ENCODE measurements at places on chromosomes 5 and 9. TPM values are rescaled to one million over a fixed set of nuclear protein-coding genes. Genes with fewer than 3 reads are reported as not detected.

ARID3C gene
- total RNA-seq: not detected

FGF18 gene
- total RNA-seq: not detected

CACNA1B gene
- not detected for total RNA-seq

PROP1 gene
- not detected for total RNA-seq

DNA sequence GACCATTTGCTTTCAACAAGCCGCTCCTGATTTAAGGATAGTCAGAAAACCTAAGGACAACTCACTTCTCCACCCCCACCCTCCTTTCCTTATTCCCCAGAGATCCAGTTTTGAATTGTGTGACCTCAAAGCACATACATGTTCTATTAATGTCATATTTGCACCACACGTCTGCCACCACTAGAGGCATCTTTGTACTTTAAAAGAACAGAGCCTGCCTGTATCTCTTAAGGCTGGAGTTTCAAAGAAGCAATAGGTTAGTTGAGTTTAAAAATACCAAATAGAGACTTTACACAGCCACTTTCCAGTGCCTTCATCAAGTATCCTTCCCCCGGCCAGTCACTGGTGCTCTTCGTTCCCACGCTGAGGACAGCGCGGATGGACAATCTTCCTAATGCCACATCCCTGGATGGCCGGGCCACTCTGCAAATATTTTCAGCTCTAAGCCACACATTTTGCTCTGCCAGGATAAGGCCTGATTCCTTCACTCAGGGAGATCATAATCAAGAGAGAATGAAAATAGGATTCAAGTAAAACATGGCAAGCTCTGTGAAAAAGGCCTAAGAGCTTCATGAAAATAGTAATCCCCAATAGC lies 146.3 kb downstream of the SNCAIP start:
- DNase-seq: peak; percentile 46

DNA sequence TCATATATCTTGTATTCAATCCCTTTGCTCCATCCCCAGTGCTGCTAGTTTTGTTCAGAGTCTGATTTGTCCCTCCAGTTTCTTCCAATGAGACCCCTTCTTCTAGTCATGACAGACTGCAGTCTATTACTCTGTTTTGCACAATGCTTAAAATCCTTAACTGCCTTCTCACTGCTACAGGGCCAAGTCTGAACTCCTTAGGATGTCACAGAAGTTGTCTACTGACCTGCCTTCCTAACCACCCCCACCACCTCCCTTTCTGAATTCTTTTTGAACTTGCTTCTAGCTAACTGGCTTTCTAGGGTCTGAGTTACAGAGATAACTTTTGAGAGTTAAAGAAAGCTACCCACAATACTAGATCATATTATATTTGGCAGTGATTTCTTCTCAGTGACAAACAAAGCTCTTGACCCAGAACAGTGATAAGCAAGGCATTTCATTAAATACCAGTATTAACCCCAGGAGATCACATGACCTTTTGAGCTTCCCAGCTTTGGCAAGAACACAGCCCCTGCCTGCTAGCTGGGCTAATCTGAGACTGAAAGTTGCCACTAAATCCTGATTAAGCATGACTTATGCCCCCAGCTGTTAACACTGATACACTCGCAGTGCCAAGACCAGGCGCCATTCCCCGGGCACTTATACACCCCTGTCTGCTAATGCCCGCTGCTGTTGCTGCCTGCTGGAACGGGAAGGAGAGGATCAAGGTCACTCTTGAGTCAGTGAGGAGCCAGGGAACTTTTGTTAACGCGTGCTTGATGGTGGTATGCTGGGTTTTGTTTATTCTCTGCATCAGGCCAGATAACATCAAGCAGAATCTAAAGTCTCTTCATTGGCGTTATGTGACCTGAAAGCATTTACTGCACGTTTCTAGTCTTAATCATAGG lies 36.4 kb upstream of the ADAMTSL1 start:
- peak; percentile 36 for DNase-seq

DNA sequence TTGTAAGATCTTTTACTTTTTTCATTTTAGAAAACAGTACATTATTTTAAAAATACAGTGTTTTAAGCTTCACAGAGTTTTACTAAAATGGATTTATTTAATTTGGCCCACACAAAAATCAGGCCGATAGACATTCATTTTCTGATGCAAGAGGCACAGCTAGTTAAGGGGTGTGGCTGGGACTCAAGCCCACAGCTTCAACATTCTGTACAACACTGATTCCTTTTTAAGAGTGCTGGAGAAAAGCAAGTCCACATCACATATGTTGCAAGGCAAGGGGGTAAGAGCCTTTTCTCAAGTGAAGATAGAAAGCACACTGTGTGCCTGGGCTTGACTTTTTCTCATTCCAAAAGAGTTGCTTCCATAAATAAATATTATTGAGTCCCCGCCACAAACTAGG lies 195.9 kb downstream of the RFK start:
- no peak for DNase-seq

DNA sequence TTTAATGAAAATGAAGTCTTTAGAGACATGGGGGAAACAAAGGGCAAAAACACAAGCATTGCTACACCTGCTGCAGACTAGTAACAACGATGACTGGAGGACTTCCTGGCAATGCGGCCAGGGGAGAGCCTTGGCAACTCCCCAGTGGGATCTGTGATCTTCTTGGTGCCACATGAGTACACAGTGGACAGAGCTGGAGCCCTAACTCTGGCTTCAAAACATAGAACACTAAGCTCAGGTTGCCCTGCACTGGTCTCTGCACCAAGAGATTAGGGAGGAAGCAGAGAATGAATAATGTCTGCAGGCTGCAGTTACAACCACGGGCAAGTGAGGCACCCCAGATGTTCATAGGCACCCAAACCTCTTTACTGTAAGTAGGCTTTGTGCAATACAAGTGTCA lies 91.1 kb downstream of the MRPS27 start:
- no peak for DNase-seq

GRCh38 chr9:137765536-137765935 lies 112.0 kb upstream of the CACNA1B start:
- no peak for DNase-seq

- DNase-seq: no peak
Observed at GRCh38 chr9:125431741-125432271, 170.2 kb downstream of the GAPVD1 start.

DNA sequence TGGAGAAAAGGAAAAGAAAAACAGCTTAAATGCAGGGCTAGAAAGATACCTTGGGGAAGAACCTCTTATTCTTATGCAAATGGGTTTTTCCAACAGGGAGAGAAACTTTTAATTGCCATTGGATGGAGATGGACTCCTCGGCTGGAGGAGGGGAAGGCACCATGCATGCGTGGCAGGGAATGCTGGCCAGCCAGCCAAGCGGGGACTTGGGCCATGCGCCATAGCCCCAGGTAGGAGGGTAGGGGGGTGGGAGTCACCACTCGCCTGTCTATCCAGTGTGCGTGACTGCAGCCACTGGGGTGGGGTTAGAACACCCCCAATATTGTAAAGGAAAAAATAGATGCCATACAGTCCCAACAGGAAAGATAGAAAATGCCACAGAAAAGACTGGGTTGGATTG lies 119.9 kb upstream of the ELAVL2 start:
- no peak for DNase-seq

- DNase-seq: no peak
Observed at GRCh38 chr9:91790917-91791316, 159.1 kb downstream of the ROR2 start.

- DNase-seq: no peak
Observed at GRCh38 chr5:129820-130219, 37.9 kb downstream of the PLEKHG4B start.

DNA sequence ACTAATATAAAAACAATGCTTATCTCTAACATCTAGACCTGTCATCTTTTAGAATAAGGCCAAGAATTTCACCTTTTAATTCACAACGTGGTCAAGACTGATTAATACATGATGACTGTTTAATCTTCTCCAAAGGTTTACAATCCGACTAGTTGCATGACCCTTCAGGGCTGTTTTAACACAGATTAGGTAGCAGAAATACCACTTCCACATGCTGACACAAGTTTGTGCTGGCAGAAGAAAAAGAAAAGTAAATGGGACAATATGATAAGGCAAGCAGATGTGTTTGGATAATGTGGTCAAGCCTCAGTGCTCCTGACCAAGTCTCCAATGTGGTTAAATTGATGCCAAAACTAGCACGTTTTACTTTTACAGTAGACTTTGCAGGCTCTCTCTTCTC lies 31.1 kb downstream of the SEMA6A start:
- DNase-seq: peak; percentile 69

DNA sequence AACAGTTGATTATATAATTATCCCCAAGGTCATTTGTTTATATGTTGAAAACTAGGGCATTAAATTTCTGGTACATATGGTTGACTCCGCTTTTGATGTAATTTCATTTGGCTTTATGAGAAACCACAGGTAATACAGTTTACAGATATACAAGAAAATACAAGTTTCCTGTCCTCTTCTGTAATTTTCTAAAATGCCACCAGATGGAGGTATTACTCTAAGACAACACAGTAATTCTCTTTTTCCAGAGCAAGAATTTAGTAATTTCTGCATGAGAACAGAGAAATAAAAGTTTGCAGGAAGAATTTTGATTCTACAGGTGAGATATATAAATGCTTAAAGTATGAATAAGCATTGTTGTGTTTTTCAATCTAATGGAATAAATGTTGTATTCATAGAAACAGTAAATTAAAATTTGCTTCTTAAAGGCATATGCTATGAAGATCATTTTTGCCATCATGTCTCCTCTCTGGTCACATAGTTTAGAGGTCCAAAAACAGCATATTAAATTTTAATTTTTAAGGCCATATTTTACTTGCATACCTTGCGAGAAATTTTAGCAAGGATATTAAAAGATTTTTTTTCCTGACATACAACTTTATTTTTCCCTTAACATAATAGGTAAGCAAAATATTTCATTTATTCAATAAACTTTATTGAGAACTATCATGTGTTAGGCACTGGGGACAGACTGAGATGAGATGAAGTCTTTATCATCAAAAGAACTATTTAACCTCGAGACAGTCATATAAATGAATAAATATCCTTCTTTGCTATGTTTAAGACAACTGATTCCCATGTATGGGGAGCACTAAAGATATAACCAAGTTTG lies 22.7 kb downstream of the CHD1 start:
- DNase-seq: peak; percentile 40

DNA sequence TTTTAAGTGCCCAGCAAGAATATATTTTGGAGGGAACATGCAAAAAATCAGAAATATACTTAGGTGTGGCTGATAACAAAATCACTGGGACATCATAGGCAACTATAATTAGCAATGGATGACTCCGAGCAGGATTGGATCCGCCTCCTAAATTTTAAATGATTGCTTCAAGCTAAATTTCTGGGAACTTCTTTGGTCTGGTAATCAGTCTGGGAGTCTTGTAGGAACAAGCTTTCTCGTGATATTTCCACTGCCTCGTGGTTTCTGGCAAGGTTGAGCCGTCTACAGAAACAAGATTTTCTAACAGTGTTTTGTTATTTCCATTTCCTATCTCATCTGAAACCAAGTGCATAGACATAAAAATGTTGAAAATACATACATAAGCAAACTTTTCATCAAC lies 232.6 kb downstream of the BNC2 start:
- no peak for DNase-seq

DNA sequence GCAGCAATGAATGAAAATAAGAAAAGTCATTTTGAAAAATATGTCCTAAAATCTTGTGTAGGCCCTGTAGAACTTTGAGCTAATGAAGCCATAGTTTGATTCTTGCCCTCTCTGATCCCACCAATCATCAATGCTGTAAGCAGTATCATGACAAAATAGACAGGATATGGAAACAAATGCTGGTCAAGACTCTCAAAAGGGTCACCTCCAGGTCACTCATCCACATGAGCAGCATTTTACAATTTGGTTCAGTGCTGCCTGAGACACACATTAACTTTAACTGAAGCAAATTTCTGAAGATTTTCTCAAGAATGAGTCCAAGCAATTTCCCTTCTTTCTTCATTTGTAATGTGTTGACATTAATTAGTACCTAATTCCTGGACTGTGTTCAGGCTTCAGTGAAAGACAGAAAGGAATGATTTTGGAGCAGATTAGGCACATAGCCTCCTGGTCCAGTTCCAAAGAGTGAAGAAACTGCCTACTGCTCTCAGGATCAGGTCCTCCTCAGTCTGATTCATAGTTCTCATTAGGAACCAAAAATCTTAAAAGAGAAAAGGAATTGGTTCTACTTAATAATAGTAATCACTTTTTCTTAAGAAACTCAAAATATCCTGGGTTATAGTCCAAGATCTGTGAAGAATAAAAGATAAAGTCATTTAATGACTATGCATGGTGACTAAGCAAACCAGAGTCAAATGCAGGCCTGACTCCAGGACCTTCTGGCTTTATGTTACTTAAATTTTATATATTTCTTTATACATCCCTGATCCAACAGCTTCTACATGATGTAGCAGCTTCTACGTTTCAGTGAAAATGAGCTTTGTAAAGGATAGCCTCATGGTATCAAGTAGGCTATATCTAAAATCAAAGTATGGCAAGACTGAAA lies 192.1 kb upstream of the RGMB start:
- DNase-seq: no peak

DNA sequence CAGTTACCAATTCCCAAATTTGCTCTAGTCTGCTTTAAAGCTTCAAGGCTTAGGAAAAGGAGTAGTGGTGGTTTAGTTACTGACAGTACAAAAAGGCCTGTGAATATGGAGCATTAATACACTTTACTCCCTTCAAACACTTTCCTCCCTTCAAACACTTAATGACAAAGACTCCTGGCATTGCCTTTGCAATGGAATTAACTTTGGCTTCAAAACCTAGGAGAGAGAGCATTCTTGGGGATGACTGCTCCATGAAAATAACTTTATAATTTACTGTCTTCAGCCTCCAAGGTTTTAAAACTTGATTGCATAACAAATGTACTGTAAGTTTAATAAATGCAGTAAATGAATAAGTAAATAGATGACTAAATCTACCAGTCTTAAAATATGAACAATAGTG lies 185.6 kb downstream of the TRPM3 start:
- DNase-seq: no peak

- DNase-seq: no peak
Observed at GRCh38 chr5:126831156-126831555, 54.2 kb downstream of the LMNB1 start.

DNA sequence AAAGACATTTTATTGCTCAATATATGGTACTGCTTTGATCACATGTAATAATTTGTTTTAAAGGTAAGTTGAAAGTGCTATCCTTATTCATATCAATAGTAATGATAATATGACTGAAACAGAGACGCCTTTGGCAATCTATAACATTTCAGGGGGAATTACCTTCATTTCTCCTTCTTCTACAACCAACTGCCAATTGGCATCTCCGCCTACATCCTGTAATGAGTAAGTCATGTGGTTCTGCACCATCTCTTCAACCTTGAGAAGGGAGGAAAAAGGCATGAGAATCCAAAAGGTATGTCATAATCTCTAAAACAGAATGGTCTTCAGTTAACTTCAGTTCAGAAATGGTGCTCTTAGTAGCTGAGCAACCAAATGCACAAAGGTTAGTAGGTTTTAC lies 52.4 kb downstream of the HMGCR start:
- no peak for DNase-seq

GRCh38 chr9:106056328-106056727 lies 362.0 kb downstream of the TMEM38B start:
- DNase-seq: no peak

- DNase-seq: no peak
Observed at GRCh38 chr9:135819905-135820304, 87.4 kb downstream of the CAMSAP1 start.

GRCh38 chr9:112446526-112446925 lies 40.1 kb upstream of the KIAA1958 start:
- no peak for DNase-seq

Measured in H4 (cell line).